ENCODE measurements at places on chromosomes 7 and 10.

DNA sequence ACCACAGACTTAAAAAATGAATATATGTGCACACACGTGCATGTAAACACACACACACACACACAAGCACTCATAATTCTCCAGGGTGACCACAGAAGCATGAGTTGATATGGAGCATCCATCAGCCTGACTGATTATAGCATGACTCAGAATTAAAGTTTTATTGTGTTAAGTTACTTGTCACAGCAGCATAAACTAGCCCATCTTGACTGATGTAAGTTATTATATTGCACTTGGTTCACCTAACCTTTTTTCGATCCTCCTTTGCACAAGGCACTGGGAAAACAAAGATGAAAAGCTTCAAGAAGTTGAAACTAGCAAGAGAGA lies 18.8 kb upstream of the SLC35G1 start:
- DNase-seq: no peak

DNA sequence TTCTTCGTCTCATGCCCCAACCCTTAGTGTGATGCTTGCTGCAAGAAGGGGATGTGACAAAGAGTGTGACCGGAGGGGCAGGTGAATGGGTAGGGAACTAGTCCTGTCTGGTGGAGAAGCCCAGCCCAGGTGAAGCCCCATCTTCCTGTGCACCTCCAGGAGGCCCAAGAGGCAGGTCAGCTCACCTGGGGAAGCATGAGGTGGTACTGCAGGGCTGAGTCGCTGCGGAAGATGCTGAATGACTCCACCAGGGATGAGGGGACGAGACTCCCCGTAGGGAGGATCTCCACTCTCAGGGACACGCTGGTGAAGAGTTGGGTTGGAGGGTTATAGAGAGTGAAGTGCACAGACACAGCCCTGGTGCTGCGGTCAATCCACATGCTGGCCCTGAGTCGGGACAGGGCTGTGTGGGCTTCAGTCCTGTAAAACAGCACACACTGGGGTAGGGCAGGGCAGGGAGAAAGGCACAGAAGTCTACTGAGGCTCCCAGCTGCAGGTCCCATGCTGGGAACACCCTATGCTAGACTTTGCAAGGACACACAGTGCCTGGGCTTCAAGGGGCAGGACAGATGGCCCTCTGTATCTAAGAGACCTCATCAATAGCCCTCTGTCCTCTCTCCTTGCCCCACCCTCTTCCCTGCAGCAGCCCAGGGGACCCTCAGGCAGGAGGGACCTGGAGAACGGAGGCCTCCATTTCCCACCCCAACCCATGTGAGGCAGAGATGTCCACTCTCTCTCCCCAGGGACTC lies 136.5 kb downstream of the PKD1L1 start:
- no peak for DNase-seq

DNA sequence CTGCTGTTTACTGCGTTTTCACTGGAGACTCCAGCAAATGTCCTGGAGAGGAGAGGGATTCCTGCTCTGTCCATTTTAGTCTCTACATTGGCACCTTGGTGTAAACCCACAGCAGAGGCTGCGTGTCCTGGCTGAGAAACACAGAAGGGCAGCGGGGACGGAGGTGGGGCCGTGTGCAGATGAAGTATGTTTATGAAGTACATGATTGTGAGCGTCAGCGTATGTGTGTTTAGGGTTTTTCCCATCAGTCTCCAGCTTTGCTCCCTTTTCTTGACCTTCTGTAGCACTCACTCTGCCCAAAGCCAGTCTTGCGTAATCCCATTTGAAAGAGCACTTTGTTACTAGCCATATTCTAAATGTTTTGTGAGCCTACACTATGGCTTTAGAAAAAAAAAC lies 750.7 kb upstream of the SORCS1 start:
- no peak for DNase-seq

DNA sequence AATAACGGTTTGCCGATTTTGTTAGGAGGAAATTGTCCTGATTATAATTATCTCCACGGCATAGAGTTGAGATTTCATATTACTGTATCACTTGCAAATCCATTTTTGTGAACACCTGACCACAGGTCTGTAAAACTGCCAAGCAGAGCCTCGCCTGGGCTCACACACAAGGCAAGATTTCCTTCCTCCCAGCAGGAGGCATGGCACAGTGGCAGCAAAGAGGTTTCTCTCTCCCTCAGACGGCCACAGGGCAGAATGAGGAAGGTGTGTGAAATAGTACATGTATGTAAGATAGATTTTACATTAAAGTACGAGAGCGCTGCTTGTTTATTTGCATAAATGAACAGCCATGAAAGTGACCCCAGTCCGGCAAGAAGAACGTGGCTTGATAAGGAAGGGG lies 130.1 kb downstream of the CELF2 start:
- DNase-seq: no peak

DNA sequence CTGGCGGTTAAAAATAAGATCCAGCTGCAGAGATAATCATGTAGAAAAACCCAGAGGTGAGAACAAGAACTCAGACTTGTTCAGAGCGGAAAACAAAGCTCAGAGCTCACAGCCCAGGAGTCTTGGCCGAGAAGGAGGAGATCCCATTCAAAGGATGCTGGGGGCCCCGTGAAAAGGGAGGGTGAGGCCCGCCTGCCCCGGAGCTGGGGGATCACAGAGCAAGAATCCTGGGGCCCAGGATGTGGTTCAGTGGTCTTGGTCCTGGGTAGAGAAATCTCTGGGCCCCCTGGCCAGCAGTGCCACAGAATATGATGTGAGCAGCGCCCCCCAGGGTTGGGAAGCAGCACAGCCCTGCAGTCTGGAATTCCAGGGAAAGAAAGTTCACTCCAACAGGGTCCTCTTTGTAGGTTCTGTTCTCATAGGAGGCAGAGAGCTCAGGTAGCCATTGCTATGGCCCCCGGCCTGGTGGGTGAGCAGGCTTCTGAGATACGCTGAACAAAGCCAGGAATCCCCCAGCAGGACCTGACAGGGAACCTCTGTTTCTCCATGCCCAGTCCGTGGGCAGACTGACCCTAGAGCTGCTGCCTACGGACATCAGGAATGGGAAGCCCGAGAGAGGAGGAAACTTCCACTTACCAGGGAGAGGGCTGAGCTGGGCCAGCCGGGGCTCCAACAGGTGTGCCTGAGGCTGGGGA lies 77.7 kb upstream of the GNA12 start:
- DNase-seq: no peak

- DNase-seq: no peak
Measured at GRCh38 chr10:13201132-13201531, 33.0 kb downstream of the UCMA start.

DNA sequence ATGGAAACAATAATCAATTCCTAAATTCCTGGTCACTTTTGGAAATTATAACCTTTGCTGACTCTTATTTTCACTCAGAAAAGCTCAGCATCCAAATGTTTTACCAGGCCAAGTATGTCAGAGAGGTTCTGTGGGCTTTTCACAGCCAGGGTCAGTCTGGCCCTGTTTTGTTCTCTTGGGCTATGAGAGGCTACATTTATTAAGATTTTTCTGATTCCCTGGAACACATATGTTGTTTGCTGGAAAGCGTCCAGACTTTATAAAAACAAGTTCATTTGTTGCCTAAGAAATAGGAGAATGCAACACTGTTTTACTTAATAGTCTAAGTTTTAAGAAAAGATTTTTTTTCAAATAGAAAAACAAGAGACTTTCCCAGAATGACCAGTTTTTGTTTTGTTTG lies 238.4 kb upstream of the PLXDC2 start:
- no peak for DNase-seq

- no peak for DNase-seq
Measured at GRCh38 chr10:20608503-20608902, 288.6 kb downstream of the NEBL start.

GRCh38 chr10:34773636-34774630 lies 41.2 kb downstream of the PARD3 start:
- DNase-seq: no peak

DNA sequence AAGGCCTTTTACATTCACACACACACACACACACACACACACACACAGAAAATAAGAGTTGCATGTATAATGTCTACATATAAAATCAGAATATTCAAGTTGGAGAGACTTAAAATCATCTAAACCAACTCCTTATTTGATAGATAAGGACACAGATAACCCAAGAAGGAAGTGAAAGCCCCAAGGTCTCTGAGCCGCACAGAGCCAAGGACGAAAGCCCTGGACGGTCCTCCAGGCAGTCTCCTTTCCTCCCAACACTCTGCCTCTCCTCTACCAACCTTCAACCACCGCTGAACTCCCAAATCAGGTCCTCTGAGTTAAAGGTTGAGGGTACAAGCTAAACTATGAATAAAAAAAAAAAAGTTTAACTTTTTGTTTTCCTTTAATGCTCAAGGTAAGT lies 28.2 kb downstream of the UBE2H start:
- no peak for DNase-seq

GRCh38 chr7:115635376-115635775 lies 395.2 kb downstream of the TFEC start:
- DNase-seq: no peak

DNA sequence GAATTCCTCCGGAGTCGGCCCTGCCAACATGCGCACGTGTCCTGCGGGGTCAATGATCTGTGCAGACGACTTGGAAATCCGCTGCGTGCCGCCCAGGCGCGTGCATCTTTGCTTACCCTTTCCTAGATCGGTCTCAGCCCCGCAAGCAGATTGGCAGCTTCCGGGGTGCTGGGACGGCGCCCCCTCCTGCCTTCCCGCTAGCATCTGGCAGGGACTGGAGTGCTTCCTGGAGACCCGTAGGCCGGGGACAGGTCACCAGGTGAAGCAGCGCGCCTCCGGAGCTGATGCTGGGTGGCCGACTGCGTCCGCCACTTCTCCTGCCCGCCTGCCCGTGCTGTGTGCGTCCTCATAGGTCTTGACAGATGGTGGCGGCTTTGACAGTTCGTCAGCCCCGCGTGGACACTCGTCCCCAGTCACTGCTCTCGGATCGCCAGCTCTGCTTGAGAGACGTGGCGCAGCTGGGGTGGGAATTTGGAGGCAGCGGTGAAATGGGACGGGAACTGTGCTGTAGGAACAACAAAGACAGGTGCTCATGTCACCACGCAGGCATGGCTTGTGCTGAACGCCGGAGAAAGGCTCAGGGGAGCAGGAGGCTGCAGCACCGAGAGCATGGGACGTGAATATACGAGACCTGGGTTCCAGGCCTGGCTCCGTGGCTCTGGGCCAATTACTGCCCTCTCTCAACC lies 21.9 kb upstream of the KCNK18 start:
- DNase-seq: no peak

GRCh38 chr10:80596391-80597257 lies 58.9 kb downstream of the SH2D4B start:
- no peak for DNase-seq

GRCh38 chr7:52088008-52088901 lies 771.6 kb upstream of the COBL start:
- DNase-seq: no peak
